NCI-H1092 (cell line): ENCODE measurements at places on chromosomes 3 and 15.

GRCh38 chr15:68603951-68604350 is 25.2 kb downstream of the CORO2B start:
- no peak for DNase-seq

DNA sequence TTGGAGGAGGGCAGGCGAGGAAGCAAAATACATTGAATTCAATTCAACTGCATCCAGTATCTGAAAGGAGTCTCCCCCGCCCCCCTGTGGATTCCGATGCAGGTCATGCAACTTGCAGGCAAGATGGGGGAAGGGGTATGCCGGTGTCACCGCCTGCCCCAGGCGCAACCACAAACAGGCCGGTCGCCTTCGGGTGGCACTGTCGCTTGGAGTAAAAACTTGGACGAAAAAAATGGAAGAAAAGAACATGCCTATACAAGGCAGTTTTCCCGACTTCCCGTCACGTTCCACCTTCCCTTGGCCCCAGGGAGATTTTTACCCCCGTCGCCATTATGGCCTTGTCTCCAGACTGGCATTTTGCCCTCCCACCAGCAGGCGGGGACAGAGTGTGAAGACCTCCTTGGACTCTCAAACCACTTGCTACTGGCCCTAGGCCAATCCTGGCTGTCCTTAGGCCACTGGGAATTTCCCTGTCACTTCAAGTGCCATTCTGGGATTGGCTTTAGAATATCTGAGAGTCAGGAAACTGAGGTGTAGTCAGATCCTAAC is 1.6 kb upstream of the NTRK3 start:
- DNase-seq, result no peak

DNA sequence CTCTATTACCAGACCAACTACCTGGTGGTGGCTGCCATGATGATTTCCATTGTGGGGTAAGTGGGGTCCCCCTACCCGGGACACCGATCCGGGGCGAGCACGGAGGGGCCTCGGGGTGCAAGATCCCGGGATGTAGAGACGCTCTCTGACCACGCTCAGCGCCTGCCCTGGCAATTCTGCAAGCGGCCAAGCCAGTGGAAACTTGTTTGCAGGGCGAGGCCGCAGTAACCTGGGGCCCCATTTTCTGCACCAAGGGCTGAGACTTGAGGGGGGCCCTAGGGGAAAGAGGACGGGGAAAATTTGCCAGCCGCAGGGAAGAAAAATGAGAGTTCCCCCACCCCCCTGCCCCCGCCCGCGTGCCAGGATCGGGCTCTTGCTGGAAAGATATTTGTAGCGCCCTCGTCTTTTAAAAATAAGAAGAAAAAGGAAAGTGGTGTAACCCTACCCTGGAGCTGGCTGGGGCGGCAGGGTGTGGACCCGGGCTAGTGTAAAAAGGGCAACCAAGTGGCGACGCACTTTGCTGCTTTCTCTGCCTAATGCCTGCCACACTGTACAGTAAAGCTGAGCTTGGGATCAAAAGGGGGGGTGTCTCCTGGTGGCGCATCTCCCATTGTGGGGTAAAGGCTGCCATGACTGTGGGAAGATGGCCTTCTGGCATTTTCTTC is 563 bp downstream of the ARL6IP5 start:
- DNase-seq, result no peak

DNA sequence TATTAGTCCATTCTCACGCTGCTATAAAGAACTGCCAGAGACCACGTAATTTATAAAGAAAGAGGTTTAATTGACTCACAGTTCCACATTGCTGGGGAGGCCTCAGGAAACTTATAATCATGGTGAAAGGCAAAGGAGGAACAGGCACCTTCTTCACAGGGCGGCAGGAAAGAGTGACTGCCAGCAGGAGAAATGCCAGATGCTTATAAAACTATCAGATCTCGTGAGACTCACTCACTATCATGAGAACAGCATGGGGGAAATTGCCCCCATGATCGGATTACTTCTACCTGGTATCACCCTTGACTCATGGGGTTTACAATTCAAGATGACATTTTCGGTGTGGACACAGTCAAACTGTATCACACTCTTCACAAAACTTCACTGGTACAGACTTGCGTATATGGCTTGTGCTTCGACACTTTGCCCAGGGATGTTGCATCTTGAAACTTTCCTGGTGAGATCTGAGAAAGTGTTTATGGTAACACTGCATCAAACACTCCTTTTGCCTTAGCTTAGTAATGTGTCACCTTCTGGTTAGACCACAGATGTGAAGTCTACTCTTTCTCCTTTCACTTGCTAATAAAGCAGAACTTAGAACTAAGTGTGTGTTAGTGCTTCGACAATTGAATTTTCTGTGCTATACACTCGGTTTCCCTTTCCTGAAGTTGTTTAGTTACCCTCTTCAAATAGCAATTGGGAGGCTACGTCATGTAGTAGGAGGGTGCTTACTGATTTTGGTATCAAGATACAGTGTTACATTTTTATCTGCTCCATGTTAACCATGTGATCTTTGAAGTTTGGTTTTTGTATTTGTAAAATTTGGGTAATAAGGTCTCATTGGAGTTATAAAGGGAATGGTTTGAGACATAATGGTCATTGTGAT is 185.7 kb downstream of the LPP start:
- no peak for DNase-seq

GRCh38 chr3:127590282-127590592 is 296 bp downstream of the TPRA1 start:
- DNase-seq, result no peak

GRCh38 chr3:4043867-4044575 is 244.8 kb downstream of the LRRN1 start:
- DNase-seq, result no peak
